Fibroblast of the aortic adventitia (primary cell): ENCODE measurements at places on chromosomes 6 and 20. TPM values are rescaled to one million over a fixed set of nuclear protein-coding genes. Genes with fewer than 3 reads are reported as not detected.

Gene TGM2
- total RNA-seq = 6.0 and 117 TPM in 2 replicates

Gene ZSCAN31
- 13.9 and 31.2 TPM in 2 replicates for total RNA-seq

Gene MCHR2
- total RNA-seq = not detected in 2 replicates

Gene OSER1
- total RNA-seq = 12.6 and 45.1 TPM in 2 replicates

Gene COL9A1
- total RNA-seq = not detected in 2 replicates

Gene C20orf141
- total RNA-seq = not detected in 2 replicates

Gene FOXP4
- 0.41 and 2.9 TPM in 2 replicates for total RNA-seq

Gene MYCT1
- 0.65 and 2.6 TPM in 2 replicates for total RNA-seq

Gene IL17A
- not detected in 2 replicates for total RNA-seq

Gene SCRT2
- not detected in 2 replicates for total RNA-seq

Gene CST4
- total RNA-seq = not detected in 2 replicates

Gene CYB5R4
- total RNA-seq = 2.8 and 7.2 TPM in 2 replicates

Gene PPIL6
- 0.65 and 5.8 TPM in 2 replicates for total RNA-seq

Gene OR12D2
- total RNA-seq = not detected in 2 replicates

Gene RHAG
- total RNA-seq = not detected in 2 replicates

Gene ADGRF5
- total RNA-seq = under 0.01 and 15.9 TPM in 2 replicates

Gene SMPDL3A
- total RNA-seq = 18.6 and 19.6 TPM in 2 replicates
